Activated naive CD4-positive, alpha-beta T cell (primary cell): ENCODE measurements at places on chromosomes 6 and 20.

DNA sequence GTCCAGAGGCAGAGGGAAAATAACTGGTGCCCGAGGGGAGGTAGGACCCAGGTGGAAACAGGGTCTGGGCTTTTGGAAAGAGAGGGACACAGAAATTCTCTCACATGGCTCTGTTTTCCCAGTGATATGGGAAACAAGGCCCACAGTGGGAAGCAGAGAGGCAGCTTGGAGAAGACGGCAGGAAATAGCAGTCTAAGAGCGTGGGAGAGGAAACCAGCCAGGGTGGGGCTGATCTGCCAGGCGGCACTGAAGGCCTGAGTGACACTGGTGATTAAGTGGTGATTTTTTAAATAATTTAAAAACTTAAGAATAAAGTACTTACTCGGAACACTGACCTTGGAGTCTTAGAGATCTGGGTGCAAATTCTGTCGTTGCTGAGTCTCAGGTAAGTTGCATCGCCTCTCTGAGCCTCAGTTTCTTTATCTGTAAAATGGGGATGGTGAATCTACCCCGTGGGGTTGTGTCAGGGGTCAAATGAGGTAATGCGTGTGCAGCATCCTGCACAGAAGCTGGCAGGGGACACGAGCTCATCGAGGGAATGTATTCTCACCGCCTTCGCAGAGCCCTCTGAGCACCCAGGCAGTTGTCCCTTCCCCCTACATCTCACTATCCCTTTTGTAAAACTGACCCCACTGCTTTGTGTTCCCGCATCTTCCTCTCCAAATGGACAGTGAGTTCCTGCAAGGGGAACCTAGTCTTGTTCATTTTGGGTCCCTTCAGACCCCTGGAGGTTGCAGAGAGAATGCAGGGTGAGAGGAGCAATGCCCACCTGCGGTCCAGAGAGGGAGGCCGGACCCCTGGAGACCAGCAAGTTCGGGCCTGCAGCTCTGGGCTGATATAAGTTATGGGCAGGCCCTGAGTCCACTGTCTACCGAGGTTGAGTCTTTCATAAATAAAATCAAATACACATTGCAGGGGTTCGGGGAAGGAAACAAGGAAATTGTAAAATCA lies 228.6 kb upstream of the PMEPA1 start:
- no peak for DNase-seq

- DNase-seq: no peak
These were observed 181.3 kb upstream of the GMDS start for GRCh38 chr6:2426561-2427340.

DNA sequence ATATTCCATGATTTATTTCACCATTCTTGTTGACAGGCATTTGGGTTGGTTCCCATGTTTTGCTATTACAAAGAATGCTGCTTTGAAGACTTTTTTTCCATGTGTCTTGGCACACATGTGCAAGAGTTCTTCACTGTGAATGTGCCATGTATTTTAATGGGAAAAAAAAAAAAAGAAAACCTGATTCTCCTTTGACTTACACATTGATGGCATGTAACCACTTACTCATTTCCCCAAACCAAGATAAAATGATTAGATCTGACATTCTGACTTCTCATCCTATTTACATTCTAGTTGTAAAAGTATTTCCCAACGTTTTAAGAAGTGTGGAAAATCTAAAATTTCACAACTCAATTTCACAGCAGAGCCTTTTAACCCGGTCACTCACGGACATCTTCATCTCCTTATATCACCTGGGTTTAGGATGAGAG lies 4.4 kb downstream of the CAP2 start:
- DNase-seq: no peak

DNA sequence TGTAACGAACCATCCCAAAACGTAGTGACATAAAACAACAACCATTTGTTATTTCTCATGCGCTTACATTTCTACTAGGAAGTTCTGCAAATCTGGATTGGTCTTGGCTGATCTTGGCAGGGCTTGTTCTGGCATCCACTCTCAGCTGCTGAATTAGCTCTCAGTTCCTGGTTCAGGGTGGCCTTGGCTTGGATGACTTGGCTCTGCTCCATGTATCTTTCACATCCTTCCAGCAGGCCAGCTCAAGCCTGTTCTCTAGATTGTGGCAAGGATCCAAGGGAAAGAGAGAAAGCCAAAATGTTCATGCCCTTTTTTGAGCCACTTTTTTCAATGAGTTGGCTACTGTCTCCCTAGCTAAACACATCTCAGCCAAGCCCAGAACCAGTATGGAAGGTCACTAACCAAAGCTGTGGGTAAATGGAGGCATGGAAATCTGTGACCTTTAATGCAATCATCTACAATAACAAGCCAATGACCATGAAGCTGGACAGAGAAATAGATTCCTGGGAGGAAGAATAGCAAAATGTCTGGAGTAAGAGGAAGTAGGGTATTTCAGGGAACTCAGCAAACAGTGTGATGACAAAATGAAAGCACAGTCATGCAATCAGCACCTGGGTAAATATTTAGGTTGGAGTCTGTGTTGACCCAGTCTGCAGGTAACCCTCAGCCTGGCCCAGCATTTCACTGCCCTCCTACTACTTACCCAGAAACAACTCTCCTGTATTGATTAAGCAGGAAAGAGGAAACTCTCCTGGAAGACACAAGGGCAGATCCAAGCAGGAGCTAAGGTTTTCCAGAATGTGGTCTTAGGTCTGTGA lies 32.7 kb upstream of the SNAP25 start:
- no peak for DNase-seq

DNA sequence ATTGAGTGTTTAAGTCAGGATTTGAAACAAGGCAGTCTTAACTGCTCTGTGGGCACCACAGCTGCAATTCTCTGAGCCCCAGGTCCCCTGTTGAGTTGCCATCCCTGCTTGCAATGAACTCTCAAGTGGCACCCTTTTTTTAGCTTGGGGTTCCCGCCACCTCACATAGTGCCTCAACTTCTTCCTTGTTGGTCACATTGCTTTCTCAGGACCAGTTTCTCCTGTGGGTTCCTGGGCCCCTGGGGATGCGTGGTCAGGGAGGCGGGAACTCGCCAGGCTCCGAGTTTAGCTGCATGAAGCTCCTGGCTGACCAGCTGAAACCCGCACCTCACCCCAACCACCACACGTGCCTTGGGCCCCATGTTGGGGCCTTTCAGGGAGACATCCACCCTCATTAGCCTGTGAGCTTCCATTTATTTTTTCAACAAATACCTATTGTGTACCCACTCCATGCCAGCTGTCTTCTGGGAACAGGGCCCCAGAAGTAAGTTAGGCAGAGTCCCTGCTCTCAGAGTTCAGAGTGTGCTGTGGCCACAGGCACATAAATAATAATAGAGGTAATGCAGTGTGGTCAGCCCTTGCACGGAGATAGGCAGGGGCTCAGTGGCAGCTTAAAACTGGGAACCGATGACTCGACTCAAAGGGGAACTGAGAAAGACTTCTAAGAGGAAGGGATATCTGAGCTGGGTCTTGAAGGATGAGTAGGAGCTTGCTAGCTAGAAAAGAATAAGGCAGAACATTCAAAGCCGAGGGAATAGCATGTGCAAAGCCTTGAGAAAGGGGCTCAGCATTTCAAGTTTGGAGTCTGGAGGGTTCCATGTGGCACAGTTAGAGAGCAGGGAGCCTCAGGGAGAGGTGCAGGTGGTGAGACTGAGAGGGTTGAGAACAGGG lies 33.9 kb upstream of the FAM83D start:
- DNase-seq: no peak

GRCh38 chr6:70124882-70125545 lies 177.9 kb downstream of the COL9A1 start:
- no peak for DNase-seq

DNA sequence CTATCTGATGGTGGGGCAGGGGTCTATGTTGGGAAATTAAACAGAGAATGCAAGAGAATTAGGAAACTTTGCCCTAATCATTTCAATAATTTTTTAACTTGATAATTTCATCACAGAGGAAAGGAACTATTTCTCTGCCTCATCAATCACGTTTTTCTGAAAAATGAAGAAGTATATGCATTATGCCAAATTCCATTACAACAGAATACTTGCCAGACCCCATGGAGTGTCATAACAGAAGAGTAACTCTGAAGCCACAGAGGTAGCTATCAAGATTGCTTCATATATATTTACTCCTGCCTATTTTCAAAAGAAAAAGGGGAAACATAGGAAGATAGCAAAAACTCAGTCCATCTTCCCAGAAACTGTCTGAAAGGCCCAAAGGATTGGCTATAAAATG lies 5.7 kb upstream of the USP49 start:
- DNase-seq: no peak
